Stimulated activated CD4-positive, alpha-beta T cell treated with anti-CD3 and anti-CD28 coated beads, Interleukin-15, amount 100 ng/mL, for 1 hour (primary cell): ENCODE measurements at places on chromosomes 6 and 20.

GRCh38 chr6:53654745-53655240, 10.8 kb downstream of the KLHL31 start:
- no peak for DNase-seq

- DNase-seq, result no peak
Observed at GRCh38 chr6:16698162-16698533, 63.1 kb downstream of the ATXN1 start.

- no peak for DNase-seq
Observed at GRCh38 chr6:452301-453067, 60.9 kb downstream of the IRF4 start.

DNA sequence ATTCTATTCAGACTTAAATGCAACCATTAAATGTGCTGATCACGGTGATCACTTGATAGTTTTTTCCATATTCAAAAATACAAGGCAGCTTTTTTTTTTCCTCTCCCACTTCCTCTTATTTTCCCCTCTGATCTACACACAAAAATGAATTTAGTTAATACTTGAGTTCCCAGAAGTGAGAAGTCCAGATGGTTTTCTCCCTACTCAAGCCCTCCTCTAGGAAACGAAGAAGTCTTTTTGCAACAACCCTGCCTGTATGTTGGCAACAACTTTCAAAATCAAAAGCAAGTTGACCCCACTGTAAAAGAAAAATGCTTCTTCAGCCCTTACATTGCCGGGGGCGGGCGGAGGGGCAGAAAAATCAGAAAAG, 24.3 kb downstream of the ARHGAP18 start:
- DNase-seq, result no peak

DNA sequence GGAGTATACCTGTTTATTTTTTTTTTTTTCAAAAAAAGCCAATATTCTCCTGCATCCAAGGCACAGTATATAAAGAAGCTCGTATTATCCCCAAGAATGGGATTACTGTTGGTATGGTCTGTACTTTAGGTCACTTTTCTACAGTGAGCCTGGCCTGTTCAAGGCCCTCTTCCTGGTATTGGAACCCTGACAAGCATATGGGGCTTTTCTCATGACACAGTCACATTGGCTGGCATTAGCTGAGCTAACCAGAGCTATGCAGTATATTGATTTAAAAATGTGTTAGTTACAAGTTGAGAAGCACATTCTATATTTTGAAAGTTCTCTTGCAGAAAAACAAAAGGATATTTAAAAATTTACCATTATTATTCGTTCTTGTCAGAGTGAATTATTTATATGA, 48.0 kb downstream of the MCHR2 start:
- no peak for DNase-seq

DNA sequence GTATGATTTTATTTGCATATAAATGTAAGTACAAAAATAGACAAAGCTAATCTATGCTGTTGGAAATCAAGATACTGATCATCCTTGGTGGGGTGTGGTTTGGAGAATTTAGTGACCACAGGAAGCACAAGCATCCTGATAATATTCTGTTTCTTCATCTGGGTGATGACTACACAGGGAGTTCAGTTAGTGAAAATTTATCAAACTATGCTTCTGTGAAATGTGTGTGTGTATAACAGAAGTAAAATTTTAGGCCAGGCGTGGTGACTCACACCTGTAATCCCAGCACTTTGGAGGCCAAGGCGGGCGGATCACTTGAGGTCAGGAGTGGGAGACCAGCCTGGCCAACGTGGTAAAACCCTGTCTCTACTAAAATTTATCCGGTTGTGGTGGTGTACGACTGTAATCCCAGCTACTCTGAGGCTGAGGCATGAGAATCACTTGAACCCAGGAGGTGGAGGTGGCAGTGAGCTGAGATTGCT, 20.6 kb downstream of the ENPP3 start:
- DNase-seq, result no peak

- no peak for DNase-seq
Observed at GRCh38 chr20:59299945-59300332, 472 bp upstream of the EDN3 start.

- no peak for DNase-seq
Observed at GRCh38 chr6:63558278-63558677, 14.0 kb upstream of the LOC128125822 start.

- DNase-seq, result no peak
Observed at GRCh38 chr20:62181808-62182207, 1.0 kb upstream of the MTG2 start.

- DNase-seq, result no peak
Observed at GRCh38 chr6:122647765-122648164, 37.6 kb downstream of the PKIB start.

DNA sequence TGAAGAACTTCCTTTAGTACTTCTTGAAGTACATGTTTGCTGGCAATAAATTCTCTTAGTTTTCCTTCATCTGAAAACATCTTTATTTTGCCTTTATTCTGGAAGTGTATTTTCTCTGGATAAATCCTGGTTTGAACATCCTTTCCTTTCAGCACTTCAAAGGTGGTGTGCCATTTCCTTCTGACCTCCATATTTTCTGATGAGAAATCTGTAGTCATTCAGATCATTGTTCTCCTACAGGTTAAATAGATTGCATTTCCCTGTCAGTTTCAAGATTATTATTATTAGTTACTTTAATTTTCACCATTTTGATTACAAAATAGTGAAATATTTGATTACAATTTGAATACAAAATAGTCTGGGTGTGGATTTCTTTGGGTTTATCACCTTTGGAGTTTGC, 134.5 kb downstream of the CDH26 start:
- DNase-seq, result no peak

DNA sequence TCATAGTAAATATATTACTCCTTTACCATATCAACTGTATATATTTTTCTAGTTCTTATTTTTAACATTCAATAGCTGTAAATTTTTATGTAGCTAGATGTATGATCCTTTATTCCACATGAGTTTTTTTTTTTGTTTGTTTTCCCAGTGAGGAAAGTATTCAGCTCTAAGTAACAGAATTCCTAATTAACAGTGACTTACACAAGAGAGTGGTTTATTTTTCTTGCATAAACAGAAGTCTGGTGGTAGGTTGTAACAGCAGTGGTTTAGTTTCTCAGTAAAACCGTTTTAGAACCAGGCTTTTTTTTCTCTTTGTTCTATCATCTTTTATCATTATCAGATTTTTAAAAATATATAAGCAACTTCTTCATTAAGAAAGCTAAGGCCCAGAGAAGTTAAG, 116.9 kb upstream of the FLRT3 start:
- DNase-seq, result no peak

DNA sequence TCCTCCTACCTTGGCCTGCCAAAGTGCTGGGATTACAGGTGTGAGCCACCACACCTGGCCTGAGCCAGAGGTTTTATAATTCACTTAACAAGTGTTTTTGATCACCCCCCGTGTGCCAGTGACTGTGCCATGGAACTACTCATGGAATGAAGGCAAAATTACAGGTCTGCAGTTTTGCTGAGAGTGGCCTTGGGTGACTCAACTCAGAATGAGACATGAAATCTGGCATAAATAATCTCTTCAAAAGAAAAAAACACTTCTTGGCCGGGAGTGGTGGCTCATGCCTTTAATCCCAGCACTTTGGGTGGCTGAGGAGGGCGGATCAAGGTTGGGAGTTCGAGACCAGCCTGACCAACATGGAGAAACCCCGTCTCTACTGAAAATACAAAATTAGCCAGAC, 166.9 kb upstream of the SALL4 start:
- DNase-seq, result no peak

- DNase-seq, result no peak
Observed at GRCh38 chr6:155889410-155889809, 433.8 kb upstream of the NOX3 start.

DNA sequence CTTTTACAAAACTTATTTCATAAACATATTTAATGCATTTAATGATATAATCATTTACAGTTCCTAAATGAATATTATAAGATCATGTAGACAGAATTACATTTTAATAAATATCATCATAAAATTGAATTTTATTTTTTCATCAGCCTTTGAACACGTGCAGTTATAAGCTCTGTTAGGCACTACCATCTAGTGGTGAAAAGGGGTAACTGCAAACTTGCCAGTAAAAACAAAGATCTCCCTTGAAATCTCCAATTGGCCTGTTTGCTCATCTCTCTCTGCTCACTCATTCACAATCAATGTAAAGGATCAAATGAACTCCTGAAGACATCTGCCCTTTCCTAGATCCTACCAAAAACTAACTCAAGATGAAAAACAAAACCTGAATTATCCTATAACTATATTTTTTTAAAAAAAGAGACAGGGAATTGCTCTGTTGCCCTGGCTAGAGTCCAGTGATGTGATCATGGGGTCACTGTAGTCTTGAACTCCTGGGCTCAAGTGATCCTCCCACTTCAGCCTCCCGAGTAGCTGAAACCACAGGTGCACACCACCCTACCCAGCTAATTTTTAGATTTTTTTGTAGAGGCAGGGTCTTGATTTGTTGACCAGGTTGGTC, 31.7 kb downstream of the SAMHD1 start:
- DNase-seq, result no peak

DNA sequence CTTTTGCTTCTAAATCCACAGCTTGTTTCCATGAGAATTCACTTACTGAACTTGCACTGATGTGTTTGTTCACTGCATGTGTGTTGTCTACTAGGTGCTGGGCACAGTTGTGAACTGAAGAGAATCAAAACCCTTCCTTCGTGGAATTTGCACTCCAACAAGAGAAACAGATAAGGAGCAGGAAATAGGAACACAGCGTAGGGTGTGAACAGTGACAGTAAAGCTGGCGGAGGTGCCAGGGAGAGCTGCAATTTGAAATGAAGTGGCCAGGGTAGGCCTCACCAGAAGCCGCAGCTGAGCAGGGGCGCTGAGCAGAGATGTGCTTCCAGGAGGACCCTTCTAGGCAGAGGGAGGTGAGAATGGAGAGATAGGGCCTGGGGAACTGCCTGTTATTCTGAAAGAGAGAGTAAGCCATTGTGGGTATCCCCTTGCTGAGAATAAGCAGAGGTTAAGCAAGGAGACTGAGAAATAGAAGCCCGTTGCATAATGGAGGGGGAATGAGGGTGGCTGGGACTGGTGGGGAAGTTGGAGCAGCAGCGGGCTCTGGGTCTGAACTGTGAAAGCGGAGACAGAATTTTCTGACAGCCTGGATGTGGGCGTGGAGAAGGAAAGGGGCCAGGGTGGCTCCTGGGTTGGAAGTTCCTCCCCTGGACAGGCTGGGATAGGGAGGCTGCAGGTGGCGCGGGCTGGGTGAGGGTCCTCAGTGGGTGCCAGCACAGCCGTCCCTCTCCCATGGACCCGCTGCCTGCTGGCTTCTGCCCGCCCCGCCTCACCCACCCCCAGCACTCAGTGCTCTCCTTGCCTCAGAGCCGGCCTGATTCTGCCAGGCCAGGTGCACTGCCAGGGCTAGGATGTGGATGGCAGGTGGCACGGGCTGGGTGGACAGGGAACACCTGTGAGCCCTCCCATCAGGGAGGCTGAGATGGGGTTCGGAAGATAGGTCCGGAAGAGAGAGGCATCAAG, 114.7 kb upstream of the AFDN start:
- DNase-seq, result no peak

- DNase-seq, result no peak
Observed at GRCh38 chr6:52297433-52297832, 12.9 kb upstream of the MCM3 start.

DNA sequence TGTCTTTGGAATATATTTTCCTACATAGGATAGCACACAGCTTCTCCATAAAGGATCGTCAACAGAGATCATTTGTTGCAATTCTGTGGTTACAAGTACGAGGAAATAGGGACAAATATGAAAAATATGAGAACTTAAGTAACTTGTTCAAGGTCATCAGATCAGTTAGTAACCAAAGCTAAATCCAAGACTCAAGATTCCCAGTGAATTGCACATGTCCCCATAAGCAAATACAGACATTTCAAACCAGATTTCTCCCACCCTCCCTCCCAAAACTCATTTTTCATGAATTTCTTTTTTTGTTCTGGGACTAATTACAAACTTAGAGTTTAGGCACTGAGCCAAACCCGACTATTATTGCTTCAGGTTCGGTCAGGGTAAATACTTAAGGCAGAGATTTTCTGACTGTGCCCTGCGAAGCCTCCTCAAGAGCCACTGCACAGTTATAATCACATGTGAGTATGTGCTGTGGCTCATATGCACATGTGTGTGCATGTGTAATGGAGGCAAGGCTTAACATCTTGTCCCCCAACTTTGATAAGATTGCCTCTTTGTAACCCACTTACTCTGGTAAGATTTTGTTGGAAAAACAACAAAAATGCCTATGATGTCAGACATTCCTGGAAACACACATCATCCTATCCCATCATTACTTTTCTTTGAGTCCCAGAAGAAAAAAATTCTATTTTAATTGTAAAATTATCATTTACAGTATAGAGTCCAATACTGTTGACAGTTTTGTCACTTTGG, 216.2 kb downstream of the CD83 start:
- no peak for DNase-seq

GRCh38 chr20:2398449-2398848, 17.7 kb downstream of the TGM6 start:
- DNase-seq, result no peak

DNA sequence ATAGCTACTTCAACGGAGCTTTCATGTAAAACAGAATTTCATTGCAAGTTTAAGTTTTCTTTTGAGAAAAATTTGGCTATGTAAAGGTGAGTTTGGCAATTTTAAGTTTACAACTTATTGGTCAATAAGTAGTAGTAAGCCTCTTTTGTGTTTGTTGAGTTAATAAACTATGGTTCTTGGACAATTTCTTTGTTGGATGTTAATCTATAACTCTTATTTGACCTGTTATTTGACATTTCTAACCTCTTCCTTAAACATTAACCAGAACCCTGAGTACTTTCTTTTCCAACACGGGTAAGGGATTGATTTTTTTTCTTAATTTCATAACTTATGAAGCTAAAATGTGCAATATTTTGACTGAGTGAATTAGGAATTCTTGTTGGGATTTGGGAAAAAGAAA, 354.4 kb downstream of the PRKN start:
- DNase-seq, result no peak

DNA sequence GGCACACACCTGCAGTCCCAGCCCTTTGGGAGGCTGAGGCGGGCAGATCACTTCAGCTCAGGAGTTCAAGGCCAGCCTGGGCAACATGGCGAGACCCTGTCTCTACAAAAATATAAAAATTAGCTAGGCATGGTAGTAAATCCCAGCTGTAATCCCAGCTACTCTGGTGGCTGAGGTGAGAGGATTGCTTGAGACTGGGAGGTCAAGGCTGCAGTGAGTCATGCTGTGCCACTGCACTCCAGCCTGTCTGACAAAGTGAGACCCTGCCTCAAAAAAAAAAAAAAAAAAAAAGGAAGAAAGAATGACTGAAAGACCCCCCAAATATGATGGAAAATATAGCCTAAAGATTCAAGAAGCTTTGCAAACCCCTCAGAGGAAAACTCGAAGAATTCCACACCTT, 26.8 kb downstream of the METTL24 start:
- no peak for DNase-seq

GRCh38 chr6:1296542-1296941, 15.4 kb upstream of the FOXQ1 start:
- DNase-seq, result no peak
